Mammary epithelial cell (primary cell): ENCODE measurements at places on chromosomes 16 and 17.

DNA sequence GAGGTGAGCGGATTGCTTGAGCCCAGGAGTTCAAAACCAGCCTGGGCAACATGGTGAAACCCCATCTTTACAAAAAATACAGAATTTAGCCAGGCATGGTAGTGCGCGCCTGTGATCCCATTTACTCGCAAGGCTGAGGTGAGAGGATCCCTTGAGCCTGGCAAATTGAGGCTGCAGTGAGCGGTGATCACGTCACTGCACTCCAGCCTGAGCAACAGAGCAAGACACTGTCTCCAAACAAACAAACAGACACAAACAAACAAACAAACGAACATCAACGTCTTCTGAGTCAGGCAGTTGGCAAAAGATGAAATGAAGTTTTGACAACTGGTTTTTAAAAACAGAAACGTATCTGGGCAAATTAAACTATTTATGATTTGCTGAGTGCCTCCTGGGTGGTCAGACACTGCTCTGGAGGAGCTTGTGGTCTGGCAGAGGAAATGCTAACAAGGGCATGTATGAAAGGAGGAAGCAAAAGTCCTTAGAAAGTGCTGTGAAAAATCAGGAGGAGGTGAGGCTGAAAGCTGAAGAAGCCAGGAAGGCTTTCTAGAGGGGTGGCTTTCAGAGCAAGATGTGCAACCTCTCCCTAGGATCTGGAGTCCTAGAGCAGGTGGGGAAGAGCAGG is 10.2 kb upstream of the KRT20 start:
- DNase-seq = no peak

DNA sequence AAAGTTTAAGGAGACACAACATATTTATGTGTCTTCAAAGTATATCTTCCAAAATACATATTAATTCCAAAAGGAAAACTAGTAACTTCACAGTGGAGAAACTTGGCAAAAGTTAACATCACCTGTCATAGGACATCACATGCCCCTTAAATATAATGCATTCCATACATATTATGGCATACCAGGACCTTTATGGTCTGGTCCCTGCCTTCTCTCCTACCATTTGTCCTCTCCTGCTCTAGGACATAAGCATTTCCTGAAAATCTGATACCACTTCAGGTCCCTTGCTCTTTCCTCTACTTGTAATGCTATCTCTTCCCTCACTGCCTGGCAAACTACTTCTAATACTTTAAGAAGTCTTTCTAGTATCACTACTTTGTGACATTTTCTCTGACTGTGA is 168.1 kb upstream of the RBL2 start:
- DNase-seq = no peak

DNA sequence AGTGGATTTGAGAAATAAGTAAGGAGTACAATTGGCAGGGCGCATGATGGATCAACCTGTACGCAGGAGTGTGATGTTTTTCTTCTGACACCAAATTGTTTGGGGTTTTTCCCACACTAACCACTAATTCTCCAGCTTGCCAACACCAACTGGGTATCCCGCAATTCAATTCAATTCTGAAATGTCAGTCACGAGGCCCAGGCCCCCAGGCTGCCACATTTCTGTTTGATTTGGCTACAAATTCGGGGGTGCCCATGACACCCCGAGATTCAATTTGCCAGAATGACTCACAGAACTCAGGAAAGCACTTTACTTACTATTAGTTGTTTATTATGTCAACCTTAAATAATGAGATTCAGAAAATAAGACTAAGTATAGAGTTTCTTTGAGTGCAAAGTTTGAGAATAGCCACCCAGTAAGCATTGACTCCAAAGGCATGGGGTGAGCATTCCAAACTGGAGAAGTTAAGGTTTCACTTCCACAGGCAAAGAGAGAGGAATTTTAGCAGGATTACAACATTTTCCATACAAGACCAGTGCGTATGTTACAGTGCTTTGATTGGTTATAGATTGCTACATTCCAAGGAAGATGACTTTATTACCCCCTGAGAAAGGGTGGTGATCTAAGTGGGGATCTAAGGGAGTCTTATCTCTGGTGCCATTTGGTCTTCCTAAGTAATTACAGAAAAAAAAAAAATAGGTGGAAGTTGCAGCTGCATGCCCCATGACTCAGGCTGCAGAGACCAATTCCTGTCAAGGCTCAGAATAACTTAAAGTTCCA is 11.5 kb downstream of the SLC46A1 start:
- DNase-seq = no peak

DNA sequence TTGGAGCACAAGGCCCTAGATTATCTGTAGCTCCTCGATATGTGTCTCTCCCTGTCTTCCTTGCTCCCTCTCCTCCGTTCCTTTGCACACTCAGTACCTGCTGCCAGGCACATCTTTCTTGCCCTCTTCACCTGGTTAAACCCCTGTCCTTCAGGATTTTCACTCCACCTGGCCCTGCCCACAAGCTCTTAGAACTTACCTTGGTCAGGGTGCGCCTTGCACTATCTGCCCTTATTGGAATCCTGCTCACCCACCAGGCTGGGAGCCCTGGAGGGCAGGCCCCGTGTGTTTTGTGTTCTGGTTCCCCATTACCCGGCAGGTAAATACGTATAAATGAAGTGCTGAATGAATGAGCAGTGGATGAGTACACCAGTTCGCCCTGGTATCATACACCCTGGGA is 54.6 kb downstream of the MARCHF10 start:
- DNase-seq = no peak

GRCh38 chr17:77577491-77577890 is 381.0 kb upstream of the TNRC6C start:
- DNase-seq = no peak

DNA sequence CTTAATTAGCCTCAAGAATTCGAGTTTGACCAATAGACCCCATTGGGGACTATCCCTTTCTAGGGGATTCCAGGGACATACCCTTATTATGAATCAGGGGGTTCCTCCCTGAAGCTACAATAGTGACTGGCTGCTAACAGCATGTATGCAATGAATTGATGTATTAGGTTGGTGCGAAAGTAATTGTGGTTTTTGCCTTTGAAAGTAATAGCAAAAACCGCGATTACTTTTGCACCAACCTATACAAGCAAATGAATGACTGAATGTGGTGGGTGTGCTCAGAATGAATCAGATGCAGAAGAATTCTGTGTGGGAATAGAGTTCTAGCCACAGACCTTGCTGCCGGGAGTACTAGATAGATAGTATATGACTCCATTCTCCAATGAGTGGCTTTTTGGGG is 76.7 kb downstream of the HLF start:
- DNase-seq = peak; percentile 86

- DNase-seq = no peak
Observed at GRCh38 chr16:47395733-47396498, 64.9 kb downstream of the ITFG1 start.

- no peak for DNase-seq
Observed at GRCh38 chr16:85415196-85416090, 197.7 kb upstream of the GSE1 start.

GRCh38 chr17:61555127-61555566 is 35.9 kb downstream of the NACA2 start:
- no peak for DNase-seq

DNA sequence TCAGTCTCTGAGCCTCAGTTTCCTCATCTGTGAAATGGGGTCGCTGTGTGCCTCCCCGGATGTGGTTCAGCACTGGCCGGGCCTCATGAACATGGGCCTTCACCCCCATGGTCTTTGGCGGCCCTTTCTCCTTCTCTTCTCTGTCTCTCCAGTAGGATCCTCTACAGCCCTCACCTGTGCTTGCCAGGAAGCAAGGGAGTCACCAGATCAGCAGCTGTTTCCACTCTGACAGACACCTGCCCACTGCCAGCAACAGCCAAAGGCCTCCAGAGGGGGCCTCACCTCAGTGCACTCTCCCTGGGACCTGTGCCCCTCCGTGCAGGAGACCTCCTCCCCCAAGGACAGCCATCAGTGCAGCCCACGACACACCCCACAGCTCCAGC is 89.4 kb downstream of the C16orf78 start:
- DNase-seq = no peak

DNA sequence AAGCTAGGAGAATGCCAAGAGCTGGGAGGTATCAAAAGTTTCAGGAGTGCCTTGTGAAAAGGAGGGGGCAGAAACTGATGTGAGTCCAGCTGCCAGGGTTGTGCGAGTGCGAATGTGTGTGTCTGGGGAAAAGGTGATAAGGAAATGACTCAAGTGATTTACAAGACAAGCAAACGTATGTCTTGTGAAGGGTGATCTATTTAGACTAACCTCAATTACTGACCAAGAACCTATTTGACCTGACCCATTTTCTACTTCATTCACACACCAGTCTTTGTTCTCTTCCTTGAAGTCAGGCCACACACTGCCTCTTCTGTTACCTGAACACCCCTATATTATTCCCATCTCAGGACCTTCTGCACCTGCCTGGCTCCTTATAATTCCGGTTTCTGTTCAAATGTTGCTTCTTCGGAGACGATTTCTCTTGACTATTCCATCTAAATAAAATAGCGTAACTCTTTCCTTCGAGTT is 1.0 kb downstream of the GDE1 start:
- DNase-seq = peak; percentile 78

- DNase-seq = no peak
Observed at GRCh38 chr16:85396879-85397871, 215.9 kb upstream of the GSE1 start.
